Occipital lobe (tissue), 3 donors: ENCODE measurements at places on chromosomes 2 and 18. TPM values are rescaled to one million over a fixed set of nuclear protein-coding genes. Genes with fewer than 3 reads are reported as not detected.
A peak's percentile ranks its signal among the peaks of the same experiment; 100 is the strongest.

GRCh38 chr2:233817995-233818638 lies 36.2 kb downstream of the HJURP start:
- DNase-seq = no peak

- no peak for DNase-seq
These were observed 53.1 kb downstream of the CHRNA1 start for GRCh38 chr2:174711206-174711605.

- no peak for DNase-seq
These were observed 59.2 kb downstream of the PTPRM start for GRCh38 chr18:7626175-7626921.

DNA sequence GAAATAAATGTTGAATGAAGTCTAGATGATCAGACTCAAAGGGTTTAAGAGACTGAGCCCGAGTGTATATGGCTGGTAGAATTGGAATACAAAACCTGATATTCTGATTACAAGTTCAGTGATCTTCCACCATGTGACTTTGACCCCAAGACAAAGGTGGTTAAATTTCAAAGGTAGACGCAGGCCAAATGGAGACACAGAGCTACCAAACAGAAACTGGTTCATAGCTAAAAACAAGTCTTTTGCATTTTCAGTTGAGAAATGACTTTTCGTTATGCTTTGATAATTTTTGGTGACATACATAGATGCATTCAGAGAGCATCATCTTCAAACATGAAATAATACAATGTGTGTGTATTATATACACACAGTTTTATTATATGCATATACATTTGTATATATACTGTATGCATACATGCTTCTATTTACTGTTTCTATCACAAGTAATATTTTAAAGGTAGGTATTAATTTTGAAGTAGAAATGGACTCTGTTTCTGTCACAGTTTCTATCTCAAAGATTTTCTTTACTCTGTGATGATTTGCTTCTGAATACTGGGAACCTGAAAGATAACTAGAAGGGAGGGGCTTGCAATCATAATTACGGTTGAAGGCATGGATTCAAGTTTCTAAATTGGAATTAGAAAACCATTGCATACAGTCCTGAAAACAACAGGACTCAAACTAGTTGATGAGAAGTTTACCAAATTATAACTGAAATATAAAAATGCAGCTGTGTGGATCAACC lies 142.3 kb downstream of the ABCA12 start:
- DNase-seq = no peak

DNA sequence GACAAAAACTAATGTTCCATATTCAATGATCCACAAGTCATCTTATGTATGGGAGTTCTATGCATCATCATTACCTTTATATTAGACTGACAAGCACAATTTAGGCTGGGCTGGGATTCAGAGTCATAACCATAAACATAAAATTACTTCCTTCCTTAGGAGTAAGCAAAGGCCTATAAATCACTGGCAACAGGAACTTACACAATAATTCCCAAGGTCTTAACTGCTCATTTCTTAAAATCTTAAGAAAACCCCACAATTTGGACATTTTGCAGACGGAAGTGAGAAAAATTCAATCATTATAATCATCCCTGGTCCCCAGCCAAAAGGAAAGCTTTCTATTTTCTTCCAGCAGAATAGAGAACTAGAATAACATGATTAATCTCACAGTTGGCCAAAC lies 232.3 kb downstream of the DYM start:
- DNase-seq = no peak

GRCh38 chr2:88627856-88628570 lies 749 bp upstream of the EIF2AK3 start:
- DNase-seq = no peak

DNA sequence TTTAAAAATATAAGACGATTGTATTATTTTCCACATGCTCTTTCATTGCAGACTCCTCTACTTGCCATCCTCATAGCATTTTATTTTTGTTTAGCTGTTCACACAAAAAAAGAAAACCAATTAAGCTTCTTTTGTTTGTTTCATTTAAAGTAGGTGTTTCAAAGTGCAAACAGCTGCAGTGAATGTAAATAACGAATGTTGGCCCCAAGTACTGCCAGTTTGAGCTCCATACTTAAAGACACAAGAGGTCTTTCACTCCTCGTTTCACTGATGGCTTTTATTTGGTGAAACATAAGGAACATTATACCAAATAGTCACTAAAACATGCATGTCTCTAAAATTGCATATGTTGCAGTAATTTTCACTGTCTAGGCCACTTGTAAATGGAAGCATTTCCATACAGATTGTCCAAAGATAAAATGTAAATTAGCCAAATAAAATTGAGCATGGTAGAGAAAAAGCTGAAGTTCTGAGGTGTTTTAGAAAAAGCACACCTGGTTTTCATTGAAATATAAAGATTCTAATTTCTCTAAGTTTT lies 253.4 kb downstream of the TMX3 start:
- DNase-seq = no peak

GRCh38 chr2:100889286-100889685 lies 69.3 kb downstream of the NPAS2 start:
- DNase-seq = no peak

DNA sequence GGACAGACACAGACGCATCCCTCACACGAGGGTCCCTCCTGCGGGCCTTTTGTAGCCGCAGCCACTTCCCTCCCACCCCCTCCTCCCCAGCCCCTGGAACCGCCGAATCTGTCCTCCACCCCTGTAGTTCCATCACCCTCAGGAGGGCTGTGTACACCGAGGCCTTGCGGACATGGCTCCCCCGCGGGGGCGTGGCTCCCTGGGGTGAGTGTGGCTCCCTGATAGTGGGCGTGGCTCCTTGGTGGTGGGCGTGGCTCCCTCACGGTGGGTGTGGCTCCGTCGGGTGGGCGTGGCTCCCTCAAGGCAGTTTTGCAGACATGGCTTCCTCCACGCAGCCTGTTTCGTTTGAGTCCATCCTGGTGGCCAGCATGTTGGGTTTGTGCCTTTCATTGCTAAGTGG lies 420.7 kb upstream of the SALL3 start:
- no peak for DNase-seq

DNA sequence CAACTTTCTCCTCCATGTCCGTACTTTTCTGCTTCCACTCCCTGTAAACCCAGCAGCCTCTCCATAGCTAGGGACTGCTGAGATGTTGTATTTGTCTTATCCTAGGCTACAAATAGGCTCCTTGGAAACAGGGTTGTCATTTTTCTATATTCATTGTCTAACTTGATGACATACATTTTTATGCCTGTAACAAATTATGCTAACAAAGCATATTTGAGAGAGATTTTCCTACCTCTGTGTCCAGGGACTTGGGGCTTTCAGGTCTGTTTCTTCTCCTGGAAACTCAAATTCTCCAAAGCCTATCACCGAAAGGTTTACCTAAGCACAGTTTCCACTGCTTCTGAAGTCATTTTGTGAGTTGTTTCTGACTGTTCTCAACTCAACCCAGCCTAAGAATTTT lies 102.7 kb downstream of the UBE2E3 start:
- DNase-seq = no peak

DNA sequence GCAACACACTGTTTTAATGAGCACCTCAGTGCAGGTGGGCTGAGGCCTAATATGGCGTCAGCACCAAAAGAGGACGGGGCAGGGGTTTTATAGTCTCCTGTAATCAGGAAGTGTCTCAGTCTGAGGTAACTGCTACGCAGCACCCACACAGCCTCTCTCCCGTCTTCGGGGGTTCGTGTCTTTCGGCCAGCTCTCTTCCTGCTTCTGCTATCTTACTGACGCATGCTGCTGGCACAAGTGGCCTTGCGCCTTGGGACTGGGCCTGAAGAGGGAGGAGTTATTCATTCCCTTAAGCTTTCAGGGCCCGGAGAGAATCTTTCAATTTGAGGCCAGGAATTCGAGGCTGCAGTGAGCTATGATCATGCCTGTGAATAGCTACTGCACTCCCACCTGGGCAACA lies 14.5 kb upstream of the PAPOLG start:
- DNase-seq = no peak

DNA sequence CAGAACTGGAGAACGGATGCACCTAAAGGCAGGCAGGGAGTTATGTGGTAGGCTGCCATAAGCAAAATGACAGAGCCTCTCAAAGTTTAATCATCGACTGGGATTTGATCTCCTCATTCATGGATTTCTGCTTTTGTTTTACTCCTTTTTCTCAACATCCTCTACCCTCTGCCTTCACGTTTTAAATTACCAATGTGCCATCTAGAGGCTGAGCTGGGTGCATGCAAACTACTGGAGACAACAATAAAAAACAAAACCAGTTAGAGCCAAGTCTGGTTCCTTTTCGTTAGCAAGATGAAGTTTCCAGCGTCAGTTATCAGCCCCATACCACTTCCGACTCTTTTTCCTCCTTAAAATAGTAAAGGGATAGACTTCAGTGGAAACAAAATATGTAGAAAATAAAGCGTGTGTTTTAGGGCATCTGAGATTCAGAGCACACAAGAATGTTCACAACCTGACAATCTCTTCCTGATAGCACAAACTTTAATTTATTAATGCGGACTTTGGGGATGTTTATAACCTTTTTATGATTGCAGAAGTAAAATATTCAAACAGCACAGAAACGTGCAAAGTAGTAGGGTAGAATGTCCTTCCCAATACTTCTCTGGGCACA lies 117.0 kb downstream of the LAMA1 start:
- no peak for DNase-seq

GRCh38 chr2:104849618-104850141 lies 4.2 kb upstream of the POU3F3 start:
- DNase-seq = peak; percentile 76

DNA sequence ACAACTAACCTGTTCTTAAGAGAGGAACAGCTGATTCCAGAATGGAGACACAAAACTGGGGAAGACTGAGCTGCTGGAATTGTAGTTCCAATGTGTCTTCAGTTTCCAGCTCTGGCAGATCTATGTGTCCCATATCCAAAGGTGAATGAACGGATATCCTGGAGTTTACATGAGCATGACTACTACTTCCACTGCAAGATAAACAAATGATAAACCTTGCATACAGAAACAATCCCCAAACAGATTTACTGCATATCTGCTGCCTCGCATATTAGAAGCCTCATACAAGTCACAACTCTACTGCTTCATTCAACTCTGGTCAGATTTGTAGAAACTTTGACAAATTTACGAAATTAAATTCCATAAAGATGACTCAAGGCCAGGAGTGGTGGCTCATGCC lies 15.0 kb downstream of the RTTN start:
- DNase-seq = no peak

GRCh38 chr2:64606479-64607363 lies 47.0 kb downstream of the SERTAD2 start:
- DNase-seq = peak; percentile 16

- DNase-seq = no peak
These were observed 125.9 kb downstream of the ANTXR1 start for GRCh38 chr2:69138793-69139459.

GRCh38 chr2:109312902-109313301 lies 183.9 kb downstream of the SH3RF3 start:
- DNase-seq = no peak

DNA sequence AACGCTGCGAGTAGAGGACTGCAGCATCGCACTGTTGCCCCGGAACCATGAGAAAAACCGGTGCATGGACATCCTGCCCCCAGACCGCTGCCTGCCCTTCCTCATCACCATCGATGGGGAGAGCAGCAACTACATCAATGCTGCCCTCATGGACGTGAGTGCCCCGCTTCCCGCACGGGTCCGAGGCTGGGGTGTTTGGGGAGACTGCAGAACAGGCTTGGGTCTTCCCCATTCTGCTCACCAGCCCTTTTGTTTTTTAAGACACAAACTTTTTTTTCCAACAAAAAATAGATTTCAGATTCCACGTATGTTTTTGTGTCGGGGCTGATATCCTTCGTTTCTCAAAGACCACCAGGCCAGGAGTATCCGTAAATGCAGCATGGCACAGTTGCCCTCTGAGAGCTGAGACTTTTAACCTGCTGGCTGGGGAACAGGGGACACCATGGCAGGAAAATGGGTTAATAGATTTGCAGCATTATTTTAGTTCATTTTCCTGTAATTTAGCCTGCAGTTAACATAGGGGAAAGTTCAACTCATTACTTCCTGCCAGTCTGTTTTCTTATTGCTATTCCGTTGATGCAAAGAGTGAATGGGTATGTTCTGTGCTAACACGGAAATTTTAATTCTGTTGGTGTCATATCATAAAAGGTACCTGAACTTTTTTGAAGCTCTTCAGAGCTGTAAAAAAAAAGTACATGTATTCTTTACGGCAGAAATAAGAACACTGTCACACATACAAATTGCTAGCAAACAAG lies 229.9 kb upstream of the RAB12 start:
- DNase-seq = no peak

DNA sequence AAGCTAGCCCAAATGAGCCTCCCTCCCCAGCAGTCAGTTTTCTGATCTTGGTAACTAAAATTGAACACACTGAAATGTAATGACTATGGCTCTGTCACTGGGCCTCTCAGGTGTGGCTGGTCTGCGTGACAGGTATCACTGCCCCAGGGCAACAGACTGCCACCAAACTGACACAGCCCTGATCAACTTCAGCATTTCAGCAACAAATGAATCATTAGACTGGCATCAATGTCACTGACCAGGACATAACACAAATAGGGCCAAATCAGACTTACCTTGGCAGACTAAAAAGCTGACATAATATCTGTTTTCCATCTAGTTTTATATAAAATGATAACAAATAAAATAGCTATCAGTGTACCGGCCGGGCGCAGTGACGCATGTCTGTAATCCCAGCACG lies 290.8 kb upstream of the CHAC2 start:
- DNase-seq = no peak

Gene FSHR
- not detected for total RNA-seq

Gene MCFD2
- 52.9 TPM for total RNA-seq

Gene BIN1
- total RNA-seq = 45.2 TPM

Gene INHBB
- total RNA-seq = 5.0 TPM

Gene UGT1A8
- not detected for total RNA-seq

Gene C2orf78
- total RNA-seq = not detected

Gene SFT2D3
- total RNA-seq = 11.7 TPM

Gene TLX2
- not detected for total RNA-seq

Gene PRSS56
- total RNA-seq = not detected

Gene ITPRIPL1
- total RNA-seq = 7.5 TPM

Gene CTAGE1
- total RNA-seq = not detected

Gene CGREF1
- 17.3 TPM for total RNA-seq

Gene ALPI
- total RNA-seq = not detected

Gene CYP26B1
- total RNA-seq = 3.1 TPM

Gene CFAP65
- total RNA-seq = 0.16 TPM

Gene C2orf80
- 28.7 TPM for total RNA-seq

Gene RAMP1
- 2.7 TPM for total RNA-seq

Gene AMER3
- 32.8 TPM for total RNA-seq

Gene CRYBA2
- total RNA-seq = not detected
